ENCODE measurements at places on chromosomes 7 and 10.
A peak's percentile ranks its signal among the peaks of the same experiment; 100 is the strongest.

DNA sequence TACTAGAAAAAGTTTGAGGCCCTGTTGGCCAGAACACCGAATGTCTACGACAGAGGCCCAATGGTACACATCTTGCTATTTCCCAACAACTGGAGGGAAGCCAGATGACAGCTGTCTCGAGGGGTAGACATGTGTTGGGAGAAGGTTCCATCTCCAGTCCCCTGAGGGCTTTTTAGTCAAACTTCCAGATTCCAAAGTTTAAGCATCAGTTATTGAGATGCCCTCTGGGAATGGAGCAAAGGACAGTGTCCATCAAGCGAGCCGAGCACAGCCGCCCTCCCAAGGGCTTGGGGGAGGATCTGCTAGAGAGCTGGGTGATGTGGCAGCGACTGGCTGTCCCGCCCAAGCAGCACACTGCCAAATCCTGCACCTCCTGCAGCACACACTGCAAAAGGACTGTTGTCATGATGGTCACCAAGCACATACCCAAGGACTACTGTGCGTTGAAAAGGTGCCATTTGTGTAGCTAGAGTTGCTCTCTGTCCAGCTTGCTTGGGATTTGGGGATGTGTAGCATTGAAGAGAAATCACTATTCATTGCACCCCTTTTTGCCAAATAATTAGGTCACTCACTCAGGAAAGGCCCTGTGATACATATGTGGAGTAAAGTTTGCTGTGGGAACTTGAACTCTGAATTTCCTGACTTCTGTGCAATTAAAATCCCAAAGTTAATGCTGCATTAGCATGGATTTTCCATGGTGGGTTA is 164.6 kb downstream of the TRIL start:
- DNase-seq, result no peak

- DNase-seq, result peak; percentile 26
These were observed 106.8 kb downstream of the CYP26A1 start for GRCh38 chr10:93180482-93180931.

DNA sequence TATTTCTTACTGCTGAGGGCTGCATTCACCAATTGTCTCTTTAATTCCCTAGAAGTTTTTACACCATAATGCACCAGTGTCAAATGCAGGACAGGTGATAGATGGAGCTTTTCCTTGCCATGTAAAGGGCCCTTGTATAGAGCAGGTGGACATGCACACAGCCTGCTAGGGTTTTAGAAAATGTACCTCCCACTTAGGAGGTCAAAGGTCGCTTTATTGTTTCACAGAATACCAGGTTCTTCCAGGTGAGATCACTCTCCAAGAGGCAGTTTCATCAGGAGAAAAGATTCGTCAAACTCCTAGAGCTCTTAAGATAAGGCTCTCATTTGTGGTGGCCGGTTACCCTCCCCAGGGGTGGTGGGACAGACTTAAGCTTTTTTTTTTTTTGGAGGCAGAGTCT is 215.8 kb downstream of the PHTF2 start:
- DNase-seq, result no peak

- no peak for DNase-seq
These were observed 14.5 kb downstream of the FAM24B start for GRCh38 chr10:122864901-122865300.
